Cerebellar nuclear complex (tissue), 1 donor: ENCODE measurements at places on chromosomes 4 and X.

DNA sequence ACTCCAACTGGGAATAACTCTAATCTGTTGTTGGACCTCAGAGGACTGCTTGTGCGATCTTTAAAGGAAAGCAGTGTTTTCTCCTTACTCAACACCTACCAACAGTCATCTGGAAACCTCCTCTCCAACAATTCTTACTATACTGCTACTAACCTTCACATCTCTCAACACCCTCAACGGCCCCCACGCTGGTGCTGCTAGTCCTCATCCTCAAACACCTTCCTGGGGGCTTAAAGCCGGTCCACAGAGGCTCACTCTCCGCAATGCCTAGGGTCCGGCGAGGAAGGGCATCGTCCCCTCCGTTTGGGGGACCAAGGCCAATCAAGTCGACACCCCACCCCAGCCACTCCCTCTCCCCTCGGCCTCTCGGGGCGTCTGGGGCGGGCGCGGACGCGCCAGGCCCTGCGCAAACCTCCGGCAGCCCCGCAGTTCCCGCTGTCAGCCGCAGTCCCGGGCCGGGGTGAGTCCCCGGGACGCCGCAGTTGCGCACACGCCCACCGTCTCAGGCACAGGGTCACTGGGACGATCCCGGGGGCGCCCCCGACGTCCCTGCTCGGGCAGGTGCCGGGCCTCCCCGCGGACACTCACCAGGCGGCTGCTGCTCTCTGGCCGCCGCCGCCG is 418 bp downstream of the TAB3 start:
- DNase-seq, result no peak

GRCh38 chr4:38150766-38151165 is 190.6 kb downstream of the PTTG2 start:
- no peak for DNase-seq

DNA sequence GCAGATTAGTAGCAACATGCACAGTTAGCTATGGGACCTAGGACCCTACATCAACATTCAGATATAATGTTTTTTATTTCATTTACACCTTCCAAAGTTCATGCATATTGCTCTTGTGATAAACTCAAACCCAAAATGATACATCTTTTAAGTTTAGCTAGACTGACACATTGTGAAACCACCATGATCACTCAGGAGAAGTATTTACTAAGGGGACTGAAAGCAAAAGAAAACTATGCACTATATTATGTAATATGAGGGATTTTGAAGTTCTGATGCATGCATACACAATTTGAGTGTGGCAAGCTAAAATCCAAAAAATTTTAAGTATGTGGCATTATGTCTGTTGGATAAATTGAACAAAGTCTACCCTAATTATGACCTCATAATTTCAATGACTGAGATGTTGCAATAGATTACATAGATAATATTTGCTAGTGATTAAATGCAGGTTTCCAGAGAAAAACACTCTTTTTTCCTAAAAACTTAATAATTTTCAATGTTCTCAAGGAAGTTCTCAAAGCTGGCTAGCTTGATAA is 914.8 kb upstream of the GRIA3 start:
- no peak for DNase-seq

GRCh38 chr4:24980064-24980690 is 50.6 kb downstream of the LGI2 start:
- no peak for DNase-seq

- DNase-seq, result no peak
These were observed 53.0 kb upstream of the HPSE start for GRCh38 chr4:83387476-83388312.

- no peak for DNase-seq
These were observed 515.7 kb downstream of the BCOR start for GRCh38 chrX:39582091-39582490.

- no peak for DNase-seq
These were observed 9.7 kb upstream of the TREX2 start for GRCh38 chrX:153455571-153455970.

DNA sequence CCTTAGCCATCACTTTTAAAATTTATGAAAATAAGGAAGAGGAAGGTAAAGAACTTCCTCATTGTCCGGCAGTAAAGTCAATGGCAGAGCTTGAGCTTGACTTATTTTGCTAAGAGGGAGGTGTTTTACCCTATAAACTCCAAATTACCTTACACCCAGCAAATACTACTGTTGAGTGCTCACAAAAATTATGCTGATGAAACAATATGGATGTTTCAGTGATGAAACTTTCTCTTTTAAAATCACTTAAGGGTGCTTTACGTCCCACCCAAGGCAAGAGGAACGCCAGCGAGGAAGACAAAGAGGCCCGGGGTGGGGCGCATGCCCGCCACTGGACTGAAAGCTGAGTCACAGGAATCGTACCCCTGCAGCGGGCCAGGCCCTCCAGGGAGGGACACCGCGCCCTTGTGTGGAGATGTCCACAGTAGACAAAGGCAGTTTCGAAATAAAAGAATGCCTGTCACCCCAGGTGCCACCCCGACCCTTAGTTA is 560 bp upstream of the TMSB4X start:
- DNase-seq, result no peak

DNA sequence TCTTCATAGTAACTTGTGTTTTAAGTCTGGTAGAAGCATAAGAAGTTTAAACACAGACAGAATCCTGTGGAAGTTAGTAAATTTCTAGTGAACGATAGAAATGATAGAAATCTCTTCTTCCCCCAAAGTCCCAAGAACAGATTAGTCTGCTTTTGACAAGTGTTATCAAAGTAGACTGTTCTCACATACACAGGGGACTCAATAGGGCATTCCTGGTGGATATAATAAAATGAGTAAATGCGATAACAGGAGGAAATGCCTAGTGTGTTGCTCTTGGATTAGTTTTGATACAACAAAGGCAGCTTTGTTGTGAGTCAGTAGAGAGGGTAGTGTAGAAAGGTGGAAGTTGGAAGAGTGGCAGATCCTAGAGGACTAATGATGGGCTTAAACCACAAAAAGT is 43.5 kb downstream of the CLCN3 start:
- DNase-seq, result no peak

- DNase-seq, result no peak
These were observed 30.7 kb downstream of the SHISA3 start for GRCh38 chr4:42428036-42428435.

- no peak for DNase-seq
These were observed 295.4 kb downstream of the CFAP47 start for GRCh38 chrX:36214924-36215323.

GRCh38 chr4:183260491-183261151 is 59.5 kb downstream of the CLDN22 start:
- DNase-seq, result no peak

GRCh38 chr4:133921280-133922195 is 280.1 kb downstream of the PABPC4L start:
- no peak for DNase-seq

GRCh38 chrX:119013164-119013563 is 38.7 kb downstream of the LONRF3 start:
- DNase-seq, result no peak

DNA sequence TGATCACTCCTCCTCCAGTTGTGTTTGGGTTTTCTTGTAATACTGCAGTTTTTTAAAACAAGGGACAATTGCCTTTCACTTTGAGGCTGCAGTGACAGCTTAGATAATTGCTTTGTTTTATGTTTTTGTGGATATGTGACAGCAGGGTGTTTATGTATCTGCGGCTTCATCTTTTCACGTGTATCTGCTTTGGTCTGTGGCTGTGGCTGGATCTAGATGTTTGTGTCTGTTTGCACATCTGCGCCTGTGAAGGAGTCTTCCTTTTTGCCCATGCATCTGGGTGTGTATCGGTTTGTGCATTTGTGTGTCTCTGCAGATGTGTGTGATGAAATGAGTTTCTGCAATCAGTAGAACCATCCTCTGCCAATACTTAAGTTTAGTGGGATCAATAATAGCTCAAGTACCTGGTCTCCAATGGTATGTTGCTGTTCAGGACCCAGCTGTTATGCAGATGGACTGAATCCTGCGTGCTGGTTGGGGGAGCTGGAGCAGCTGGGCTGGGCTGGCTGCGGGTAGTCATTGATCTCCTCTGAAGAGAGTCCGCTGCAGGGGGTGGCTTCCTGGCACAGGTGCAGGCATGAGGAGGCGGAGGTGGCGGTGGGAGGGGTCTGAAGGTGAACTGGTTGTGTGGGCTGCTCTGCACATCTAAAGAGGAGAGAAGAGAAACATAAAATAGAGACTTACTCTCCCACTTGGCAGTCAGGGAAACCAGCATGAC is 390.3 kb downstream of the SH2D1A start:
- DNase-seq, result no peak
